ENCODE measurements at places on chromosomes 3 and 15.

DNA sequence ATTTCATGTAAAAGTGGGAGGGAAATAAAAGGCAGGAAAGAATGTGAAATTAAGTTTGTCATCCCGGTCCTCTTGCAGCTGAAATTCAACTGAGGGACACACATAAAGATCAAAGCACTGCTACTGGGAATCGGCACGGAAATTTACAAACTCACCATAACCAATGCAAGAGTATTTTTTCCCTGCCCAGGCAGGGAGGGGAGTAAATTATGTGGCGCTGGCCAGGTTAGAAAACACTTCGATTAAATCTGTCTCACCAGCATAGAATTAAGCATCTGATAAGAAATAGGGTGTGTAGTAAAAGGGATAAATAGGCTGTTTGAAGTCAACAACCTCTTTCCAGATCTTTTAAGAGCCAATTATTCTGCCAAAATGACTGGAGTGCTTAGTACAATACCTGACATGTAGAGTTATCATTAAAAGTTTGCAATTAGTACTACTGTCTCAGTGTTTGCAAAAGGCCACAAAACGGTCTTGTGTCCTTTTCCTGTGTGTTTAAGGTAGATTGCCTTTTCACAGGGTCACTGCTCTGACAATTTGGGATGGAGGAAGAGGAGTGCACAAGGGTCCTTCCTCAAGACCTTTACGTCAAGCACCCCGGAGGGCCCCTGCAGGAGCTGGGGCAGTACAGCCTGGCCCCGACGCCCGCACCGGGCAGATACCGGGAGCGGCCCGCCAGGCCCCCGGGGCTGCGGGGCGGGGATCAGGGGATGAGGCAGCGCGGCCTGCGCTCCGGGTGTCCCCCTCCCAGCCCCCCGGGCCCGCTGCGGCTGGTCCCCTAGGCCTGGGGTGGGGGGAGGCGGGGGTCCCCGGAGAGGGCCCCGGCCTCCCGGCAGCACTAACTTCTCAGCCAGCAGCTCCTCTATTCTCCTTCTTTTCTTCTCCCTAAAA is 651 bp downstream of the UBA3 start:
- no peak for DNase-seq

DNA sequence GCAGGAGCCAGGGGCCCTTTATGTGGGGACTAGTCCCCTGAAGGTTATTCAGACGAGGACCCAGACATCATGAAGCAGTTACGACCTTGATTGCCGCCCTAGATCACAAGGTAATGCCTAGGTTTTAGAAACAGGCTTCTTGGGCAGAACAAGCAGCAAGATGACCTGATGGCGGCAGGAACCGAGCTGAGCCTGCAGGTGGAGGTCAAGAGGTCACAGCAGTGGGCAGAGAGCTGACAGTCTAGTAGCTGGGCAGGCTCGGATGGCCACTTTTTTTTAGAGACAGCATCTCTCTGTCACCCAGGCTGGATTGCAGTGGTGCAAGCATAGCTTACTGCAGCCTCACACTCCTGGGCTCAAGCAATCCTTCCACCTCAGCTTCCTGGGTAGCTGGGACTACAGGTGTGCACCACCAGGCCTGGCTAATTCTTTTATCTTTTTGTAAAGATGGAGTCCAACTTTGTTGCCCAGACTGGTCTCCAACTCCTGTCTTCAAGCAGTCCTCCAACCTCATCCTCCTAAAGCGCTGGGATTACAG is 83.5 kb upstream of the ABHD17C start:
- DNase-seq: no peak

GRCh38 chr3:12138044-12138443 is 20.7 kb downstream of the TIMP4 start:
- no peak for DNase-seq

GRCh38 chr15:89307791-89308190 is 26.8 kb downstream of the POLG start:
- DNase-seq: no peak

DNA sequence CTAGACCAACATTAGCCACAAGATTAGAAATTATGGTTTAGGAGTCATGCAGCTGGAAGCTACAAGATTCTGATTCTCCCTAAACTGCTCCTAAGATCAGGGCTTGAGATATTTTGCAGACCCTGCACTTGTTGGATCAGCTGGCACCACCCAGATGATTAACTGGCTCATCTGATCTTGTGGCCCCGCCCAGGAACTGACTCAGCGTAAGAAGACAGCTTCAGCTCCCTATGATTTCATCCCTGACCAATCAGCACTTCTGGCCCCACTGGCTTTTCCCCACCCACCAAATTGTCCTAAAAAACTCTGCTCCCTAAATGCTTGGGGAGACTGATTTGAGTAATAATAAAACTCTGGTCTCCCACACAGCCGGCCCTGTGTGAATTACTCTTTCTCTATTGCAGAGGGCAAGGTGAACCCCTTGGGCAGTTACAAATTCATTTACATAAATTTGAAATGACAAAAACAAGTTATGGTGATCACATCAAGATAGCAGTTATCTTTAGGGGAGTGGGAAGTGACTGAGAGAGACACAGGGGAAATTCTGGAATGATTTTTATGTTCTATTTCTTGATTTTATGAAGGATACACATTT is 76.5 kb downstream of the CD200R1L start:
- DNase-seq: no peak
